ENCODE measurements at places on chromosomes 1 and 21. TPM values are rescaled to one million over a fixed set of nuclear protein-coding genes. Genes with fewer than 3 reads are reported as not detected.

DNA sequence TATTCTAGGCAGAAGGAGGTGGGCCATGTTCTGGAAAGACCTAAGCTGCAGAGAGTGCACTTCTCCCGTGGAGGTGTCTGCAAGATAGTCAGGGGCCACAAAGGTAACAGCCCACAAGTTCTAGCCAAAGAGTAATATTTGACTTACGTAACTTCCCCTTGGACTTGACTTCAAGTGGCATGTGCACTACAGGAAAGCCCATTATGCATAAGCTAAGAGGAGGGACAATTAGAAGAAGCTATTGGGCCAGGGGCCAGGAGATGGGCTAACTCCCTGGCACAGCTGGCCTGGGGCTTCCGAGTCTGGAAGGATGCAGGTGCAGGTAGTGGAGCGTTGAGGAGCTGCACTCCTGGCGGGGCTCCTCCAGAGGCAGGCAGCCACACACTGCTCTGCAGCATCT is 58.3 kb downstream of the ERG start:
- DNase-seq = no peak

DNA sequence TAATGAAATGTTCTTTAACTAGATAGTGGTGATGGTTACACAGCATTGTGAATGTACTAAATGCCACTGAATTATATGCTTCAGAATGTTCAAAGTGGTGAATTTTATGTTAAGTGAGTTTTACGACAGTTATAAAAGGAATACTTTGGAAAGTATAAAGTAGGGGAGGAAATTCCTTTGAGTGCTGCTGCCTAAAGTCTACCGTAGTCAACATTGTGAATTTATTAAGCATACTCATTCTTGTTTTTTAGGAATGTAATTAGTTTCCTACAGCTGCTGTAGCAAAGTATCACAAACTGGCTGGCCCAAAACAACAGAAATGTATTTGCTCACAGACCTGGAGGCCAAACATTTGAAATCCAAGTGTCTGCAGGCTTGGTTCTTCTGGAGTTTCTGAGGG is 73.0 kb downstream of the SWT1 start:
- no peak for DNase-seq

- no peak for DNase-seq
These were observed 63.6 kb upstream of the ZBTB40 start for GRCh38 chr1:22387919-22388580.

DNA sequence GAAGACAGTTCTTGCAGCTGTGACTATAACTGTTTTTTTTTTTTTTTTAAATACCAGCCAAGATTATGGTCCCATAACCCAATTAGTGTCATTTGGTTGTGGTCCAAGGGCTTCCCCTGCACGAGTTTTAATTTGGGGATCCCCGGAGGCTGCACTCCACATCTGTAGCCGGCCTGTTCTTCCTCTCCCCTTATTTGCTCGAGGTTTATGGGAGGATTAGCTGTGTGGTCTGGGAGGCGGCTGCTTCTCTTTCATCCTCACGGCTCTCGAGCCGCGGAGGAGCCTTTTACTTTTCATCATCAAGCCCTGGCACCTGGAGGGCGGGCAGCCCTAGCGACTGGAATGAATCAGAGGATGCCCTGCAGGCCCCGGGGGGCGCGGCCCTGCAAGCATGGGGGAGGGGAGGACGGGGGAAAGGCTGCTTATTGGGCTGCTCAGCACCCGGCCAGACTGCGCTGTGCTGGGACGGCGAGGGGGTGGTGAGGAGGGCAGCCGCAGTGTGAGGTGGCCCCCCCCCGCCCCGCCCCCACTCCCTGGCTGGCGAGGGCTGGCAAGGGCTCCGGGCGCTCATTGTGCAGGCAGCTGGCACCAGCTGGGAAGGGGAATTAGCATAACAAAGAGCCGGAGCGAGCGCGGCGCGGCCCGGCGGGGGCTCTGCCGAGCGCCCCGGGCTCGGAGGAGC is 18.5 kb downstream of the SERTAD4 start:
- peak; percentile 92 for DNase-seq

DNA sequence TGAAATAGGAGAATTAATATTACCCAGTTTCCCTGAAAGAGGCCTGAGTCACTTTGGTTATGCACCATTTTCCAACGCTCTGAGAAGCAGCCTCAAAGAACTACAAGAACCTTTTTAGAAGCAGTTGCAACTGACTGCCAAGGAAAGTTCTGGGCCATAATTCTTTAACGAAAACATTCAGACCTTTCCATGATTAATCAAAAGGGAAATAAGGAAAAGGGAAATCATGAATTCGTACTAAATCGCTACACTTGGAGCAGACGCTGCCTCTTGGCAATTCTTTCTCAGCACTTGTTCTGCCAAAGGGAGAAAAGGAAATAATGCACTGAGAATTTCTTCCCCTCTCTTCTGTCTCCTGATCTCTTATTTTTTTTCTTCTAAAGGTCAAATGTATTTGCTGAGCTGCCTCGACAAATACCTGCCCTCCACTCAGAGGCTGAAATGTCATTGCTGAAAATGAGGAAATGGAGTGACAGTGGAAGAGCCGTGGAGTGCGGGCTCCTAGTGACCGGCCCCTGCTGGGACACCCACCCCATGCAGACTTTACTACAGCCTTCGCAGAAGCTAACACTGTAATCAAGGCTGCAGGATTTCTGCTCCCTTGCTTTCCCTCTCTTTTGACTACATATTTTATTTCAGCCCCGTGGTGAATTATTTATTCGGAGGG is 67.9 kb upstream of the GALNT2 start:
- DNase-seq = no peak

GRCh38 chr1:223724376-223724775 is 12.0 kb downstream of the CAPN2 start:
- DNase-seq = no peak

GRCh38 chr1:1150100-1150499 is 23.6 kb upstream of the TTLL10 start:
- DNase-seq = no peak

- DNase-seq = no peak
These were observed 109.7 kb upstream of the ACTRT2 start for GRCh38 chr1:2911421-2912178.

DNA sequence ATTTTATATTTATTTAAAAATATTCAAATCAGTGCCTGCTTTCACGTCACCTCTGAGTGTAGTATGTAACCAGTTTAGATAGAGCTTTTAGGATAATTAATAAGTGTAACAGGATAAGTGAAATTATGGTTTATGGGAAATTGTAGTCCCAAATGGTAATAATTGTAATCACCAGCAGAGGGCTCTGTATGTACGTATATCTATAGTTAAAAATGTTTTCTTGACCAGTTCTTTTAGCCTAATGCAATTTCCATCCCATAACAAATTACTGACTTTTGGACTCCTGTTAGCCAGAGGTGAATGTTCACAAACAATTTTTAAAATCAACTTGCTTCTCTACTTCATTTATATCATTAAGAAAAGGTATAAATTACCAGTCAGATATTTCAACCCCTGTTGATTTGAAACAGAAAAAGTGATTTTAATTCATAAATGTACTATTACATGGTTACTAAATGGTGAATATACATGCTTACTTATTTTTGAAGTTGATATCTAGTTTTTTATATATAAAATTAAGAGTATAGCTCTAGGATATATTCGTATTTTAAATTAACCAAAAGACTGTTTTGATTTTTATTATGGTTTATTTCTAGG is 25.3 kb downstream of the SLC30A7 start:
- DNase-seq = peak; percentile 50

- peak; percentile 4 for DNase-seq
These were observed 24.4 kb downstream of the MCOLN2 start for GRCh38 chr1:84972377-84972987.

A3GALT2 gene
- total RNA-seq = not detected

SPRR2E gene
- not detected for total RNA-seq

RGS18 gene
- total RNA-seq = 0.19 TPM

GRIK1 gene
- not detected for total RNA-seq

CD34 gene
- 0.76 TPM for total RNA-seq

MMEL1 gene
- total RNA-seq = not detected

SMPDL3B gene
- total RNA-seq = not detected

Measured in A172 (cell line).